ENCODE measurements at places on chromosomes 13 and 19.
A peak's percentile ranks its signal among the peaks of the same experiment; 100 is the strongest.

GRCh38 chr13:42702716-42703115, 78.7 kb upstream of the FAM216B start:
- no peak for DNase-seq

DNA sequence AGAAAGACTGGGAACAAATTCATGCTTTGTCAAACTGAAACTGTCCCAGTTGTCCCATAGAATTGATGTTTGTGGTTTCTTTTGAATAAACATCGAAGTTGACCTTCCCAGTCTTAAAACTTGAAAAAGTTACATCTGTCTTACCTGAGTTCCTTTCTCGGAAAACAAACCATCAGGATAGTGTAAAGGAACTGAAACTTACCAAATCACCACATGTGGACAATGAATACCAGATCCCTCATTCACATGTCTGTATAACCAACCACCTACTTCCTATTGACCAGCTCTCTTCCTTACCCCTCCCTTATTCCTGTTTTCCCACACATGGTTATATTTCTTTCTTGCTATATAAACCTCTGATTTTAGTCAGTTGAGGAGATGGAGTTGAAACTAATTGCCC, 791.7 kb upstream of the PCDH20 start:
- no peak for DNase-seq

GRCh38 chr19:45508861-45509691, 1.8 kb downstream of the VASP start:
- no peak for DNase-seq

DNA sequence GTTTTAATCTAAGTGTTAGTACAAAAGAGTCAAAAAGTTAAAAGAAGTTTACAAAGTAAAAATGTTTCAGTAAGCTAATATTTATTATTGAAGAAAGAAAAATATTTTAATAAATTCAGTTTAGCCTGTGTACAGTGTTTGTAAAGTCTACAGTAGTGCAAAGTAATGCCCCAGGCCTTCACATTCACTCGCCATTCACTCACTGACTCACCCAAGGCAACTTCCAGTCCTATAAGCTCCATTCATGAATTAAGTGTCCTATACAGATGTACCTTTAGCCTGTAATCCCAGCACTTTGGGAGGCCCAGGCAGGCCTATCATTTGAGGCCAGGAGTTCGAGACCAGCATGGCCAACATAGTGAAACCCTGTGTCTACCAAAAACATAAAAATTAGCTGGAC, 24.1 kb upstream of the AKAP11 start:
- no peak for DNase-seq

GRCh38 chr13:99320693-99321481, 13.7 kb upstream of the GPR183 start:
- DNase-seq, result no peak

DNA sequence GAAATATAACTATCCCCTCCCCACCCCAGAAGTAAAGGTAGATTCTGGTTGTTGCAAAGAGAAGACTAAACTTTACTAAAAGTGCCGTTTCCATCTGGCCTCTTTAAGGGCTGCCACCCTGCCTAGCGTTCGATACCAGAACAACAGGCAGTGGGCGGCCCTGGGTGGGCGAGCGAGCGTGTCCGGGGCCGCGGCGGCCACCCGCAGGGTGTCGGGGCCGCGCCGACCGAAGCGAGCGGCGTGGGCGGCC, 2.6 kb downstream of the FGF9 start:
- no peak for DNase-seq

- DNase-seq, result peak; percentile 99
Observed at GRCh38 chr19:2475702-2476450, at the start of gene GADD45B. Gene GADD45B (plus strand): TSS chr19:2476127. CDS start chr19:2476359, 232 bp downstream.

DNA sequence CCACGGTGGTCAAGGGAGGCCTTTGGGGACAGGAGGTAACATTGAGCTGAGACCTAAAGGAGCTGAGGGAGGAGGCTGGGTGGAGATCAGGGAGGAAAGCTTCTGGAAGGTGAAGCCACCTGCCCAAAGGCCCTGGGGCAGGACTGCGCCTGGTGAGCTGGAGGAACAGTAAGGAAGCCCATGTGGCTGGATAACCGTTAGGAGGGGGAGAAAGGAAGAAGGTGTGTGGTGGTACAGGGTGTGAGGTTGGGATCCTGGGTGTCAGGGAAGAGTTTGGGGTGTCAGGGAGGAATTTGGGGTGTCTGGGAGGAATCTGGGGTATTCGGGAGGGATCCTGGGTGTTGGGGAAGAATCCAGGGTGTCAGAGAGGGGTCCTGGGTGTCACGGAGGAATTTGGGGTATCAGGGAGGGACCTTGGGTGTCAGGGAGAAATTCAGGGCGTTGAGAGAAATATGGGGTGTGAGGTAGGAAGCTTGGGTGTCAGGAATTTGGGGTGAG, 695 bp downstream of the TICAM1 start:
- DNase-seq, result no peak

- no peak for DNase-seq
Observed at GRCh38 chr13:80972857-80973478, 632.0 kb upstream of the SPRY2 start.

DNA sequence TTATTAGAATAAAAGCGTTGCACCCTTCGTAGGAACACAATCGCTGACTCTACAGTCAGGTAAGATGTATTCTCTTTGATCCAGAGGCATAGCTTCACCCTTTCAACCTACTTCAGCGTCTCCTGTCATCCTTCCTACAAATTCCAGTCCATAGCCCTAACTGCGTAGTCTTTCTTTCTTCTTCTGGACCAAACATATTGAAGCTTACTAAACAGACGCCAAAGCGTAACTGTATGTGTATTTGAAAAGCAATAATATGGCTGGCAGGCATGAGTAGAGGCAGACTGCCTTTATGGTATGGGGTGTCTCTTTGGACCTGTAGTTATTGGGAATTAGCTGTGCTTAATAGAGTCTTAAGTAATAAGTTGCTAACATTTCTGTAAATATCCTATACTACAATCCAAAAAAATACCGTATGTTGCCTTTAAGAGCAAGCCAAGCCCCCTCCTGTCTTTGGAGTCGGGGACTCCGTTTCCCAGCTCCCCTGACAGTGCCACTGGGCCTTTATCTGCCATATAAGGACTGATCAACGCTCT, 392 bp upstream of the ZNF548 start:
- DNase-seq, result no peak

DNA sequence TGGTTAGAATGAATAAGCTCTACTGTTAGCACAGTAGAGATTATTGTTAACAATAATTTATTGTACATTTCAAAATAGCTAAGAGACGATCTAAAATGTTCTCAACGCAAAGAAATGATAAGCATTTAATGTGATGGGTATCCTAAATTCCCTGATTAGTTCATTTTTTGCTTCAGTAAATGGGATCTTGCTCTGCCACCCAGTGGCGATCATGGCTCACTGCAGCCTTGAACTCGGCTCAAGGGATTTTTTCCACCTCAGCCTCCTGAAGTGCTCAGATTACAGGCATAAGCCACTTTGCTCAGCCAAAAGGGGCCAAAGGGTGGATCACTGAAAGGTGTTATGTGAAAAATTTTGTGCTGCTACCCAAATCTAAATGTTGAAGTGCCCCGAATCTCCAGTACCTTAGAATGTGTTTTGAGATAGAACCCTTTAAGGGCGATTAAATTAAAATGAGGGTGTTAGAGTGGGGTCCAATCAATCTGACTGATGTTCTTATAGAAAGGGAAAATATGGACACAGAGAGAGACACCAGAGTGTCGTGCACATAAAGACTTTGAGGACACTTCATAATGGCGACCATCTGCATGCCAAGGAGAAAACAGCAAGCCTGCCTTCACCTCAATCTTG, 31.5 kb upstream of the ZNF766 start:
- peak; percentile 3 for DNase-seq
